ENCODE measurements at places on chromosomes 6 and 20.

- no peak for DNase-seq
These were observed 3.1 kb downstream of the SLC23A2 start for GRCh38 chr20:4998160-4998651.

DNA sequence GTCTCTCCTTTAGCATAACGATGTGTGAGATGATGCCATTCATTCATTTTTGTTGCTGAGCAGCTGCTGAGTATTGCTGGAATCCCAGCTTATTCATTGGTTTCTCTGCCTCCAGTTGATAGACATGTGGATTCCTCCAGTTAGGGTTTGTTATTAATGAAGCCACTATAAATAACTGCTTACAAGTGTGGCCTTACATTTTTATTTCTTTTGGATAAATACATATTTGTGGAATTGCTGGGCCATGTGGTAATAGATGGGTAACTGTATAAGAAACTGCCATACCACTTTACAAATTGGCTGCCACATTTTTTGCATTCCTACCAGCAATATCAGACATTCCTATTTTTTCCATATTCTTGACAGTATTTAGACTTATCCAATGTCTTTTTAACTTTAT, 2.6 kb upstream of the HLA-B start:
- no peak for DNase-seq

DNA sequence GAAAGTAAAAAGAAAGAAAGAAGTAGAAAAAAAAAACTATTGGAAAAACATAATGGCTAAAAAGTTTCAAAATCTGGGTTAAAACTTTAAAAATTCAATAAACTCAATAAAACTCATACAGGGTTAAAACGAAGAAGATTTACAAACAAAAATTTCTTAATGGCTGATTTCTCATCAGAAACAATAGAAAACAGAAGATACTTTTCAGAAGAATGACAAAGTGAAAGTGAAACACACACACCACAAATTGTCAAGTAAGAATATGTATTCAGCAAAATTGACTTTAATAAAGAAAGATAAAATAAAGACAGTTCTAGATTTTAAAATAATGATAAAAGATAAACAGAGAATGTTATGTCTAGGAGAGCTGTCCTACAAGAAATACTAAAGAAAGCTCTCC, 618.9 kb upstream of the GJE1 start:
- DNase-seq = no peak

DNA sequence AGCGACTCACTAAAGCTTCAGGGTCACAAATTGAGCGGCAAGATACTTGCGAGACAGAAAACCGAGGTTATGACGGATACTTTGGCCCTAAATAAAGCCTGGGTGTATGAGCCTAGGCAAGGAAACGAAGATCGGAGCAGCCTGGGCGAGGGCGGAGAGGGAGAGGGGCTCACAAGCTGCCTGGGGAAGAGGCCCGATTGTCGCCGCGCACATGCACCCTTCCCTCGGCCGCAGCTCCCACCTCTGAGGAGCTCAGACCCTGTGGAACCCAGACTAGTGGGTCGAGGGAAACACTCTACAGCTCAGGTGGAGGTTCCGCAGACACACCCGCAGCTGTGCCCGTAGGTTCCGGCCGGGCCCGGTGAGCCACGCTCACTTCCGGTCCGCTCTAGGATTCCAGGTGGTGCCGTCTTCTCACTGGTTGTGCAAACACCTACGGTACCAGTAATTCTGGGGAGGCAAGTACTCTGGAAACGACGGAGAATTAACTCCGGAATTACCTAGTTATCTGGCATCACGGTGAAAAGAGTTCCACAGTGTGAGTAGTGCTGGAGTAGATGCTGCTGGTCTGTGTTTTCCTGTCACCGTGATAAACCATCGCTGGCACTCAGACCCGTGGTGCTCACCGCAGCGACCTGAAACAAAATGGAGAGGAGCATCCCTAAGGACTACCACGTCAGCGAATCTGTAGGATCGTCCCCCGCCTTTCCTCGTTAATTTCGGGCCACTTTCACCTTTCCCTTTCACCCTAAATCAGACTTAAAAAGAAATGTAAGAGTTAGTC, 61.5 kb downstream of the GPX5 start:
- DNase-seq = peak; percentile 91

- no peak for DNase-seq
These were observed 169.0 kb downstream of the FOXC1 start for GRCh38 chr6:1778686-1779235.

DNA sequence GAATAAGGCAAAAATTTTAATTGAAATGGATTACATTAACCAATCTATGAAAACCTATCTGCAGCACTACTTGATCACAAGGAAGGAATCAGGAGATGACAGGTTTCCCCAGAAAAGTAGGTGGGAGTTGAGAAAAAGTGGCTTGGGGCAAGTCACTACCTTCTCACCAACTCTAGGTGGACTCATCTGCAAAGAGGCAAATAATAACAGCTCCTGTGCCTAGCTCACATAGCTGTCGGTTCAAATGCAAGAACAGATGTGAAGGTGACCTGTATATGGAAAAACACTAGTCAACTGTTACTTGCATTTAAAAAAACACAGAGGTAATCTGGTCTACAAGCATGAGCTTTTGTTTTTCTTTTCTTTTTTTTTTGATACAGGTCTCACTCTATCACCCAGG, 67.2 kb downstream of the POPDC3 start:
- DNase-seq = no peak

DNA sequence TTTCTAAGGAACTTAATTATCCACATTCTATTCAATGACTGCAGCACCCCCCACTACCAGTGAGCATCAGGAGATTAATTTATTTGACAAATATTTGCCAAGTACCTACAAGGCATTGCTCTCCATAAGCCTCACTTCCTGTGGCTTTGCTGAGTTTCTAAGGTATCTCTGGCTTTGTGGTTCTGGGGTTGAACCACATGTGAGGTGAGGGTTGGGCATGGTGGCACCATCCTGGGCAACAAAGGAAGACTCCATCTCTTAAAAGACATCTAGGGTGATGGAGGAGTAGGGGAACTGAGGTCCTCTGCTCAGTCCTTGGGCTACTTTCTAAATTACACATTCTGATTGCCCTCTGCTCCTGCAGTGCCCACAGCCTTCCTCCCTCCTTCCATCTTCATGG, 25.5 kb upstream of the WFDC2 start:
- no peak for DNase-seq

GRCh38 chr6:123211777-123212545, 215.9 kb downstream of the CLVS2 start:
- DNase-seq = no peak

- DNase-seq = no peak
These were observed 7.8 kb upstream of the BPIFB1 start for GRCh38 chr20:33275215-33275614.

- DNase-seq = no peak
These were observed 57.9 kb downstream of the SESN1 start for GRCh38 chr6:109036574-109037294.

GRCh38 chr6:82750556-82750955, 315.1 kb downstream of the UBE3D start:
- DNase-seq = no peak

- no peak for DNase-seq
These were observed 14.3 kb downstream of the LYRM4 start for GRCh38 chr6:5246141-5247097.

DNA sequence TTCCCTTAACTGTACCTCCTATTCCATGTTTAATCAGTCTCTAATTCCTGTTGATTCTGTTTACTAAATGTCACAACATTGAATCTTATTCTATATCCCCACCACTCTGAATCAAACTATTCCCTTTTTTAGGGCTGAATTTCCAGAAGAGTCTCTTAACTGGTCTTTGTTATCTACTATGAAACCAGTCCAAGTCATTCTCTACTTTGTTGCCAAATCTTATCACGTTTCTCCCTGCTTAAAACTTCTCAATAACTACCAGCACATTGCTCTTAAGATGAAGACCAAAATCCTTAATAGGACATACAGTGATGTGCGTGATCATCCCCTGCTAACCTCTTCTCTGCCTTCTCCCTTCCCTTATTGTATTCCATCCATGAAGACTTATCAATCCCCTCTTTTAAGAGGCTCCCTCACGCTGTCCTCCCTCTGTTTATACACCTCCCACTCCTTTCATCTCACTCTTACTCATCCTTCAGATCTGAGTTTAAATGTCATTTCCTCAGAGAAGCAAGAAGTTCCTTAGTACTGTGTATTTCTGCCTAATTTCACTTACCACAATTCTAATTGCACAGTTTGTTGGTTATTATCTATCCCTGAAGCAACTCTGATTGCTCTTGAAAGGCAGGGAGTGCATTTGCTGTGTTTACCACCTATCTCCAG, 143.0 kb upstream of the AHI1 start:
- DNase-seq = no peak

- no peak for DNase-seq
These were observed 92.0 kb downstream of the LY86 start for GRCh38 chr6:6680526-6680925.

GRCh38 chr6:142851601-142852000, 93.4 kb downstream of the HIVEP2 start:
- DNase-seq = no peak

GRCh38 chr20:48282591-48283228, 497.4 kb upstream of the SULF2 start:
- DNase-seq = no peak

- no peak for DNase-seq
These were observed 164.4 kb downstream of the CDKAL1 start for GRCh38 chr6:20698675-20699074.

DNA sequence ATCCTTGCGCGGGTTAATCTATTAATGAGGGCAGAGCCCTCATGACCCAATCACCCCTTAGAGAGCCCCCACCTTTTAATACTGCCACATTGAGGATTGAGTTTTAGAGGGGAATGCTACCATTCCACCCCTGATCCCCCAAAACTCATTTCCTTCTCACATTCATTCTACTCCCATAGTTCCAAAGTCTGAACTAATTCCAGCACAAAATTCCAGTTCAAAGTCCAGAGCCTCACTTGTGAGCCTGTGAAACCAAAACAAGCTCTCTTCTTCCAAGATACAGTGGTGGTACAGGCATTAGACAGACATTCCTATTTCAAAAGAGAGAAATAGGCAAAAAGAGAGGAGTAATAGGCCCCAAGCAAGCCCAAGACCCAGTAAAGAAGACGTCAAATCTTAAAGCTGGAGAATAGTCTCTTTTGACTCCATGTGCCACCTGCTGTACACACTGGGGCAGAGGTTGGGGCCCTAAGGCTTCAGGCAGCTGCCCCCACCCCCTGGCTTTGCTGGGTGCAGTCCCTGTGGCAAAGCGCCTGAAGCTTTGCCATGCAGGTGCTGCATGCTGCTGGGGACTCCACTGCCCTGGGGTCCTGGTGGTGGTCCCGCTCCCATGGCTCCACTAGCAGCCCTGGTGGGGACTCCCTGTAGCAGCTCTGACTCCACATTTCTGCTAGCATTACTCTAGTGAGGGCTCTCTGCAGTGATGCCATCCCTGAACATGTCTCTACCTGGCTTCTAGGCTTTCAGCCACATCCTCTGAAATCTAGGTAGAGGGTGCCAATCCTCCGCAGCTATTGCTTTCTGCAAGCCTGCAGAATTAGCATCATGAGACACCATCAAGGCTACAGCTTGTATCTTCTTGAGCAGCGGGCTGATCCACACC, 41.3 kb downstream of the RSPH3 start:
- no peak for DNase-seq

DNA sequence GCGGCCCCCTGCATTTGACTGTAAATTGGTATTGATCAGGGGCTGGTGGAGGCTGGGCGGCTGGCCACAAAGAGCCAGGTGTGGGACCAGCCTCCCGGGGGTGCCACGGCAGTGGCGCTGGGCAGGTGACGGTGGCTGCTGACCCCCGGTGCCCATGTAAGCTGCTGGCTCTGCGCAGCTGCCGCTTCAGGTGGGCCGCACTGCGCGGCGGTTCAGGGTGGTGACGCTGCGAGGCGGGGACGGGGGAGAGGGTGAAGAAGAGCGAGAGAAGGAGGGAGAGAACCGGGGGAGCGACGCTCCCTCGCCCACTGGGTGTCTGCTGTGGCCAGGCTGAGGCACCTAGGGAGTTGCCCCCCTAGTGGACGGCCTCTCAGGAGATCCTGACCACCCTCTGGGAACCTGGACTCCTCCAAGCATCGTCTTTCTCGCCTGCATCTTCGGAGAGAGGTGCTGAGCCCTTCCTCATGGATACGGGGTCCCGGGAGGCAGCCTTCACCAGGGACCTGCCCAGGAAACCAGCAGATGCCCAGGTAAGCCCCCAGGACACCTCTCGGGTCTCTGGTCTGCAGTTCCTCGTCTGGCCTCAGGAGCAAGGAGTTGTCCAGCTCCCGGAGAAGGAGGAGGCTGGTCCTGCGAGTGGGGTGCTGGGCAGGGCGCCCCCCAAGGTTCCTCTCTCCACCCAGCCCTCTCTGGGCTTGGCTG, 77.5 kb upstream of the GATA5 start:
- DNase-seq = no peak

- no peak for DNase-seq
These were observed 227.2 kb downstream of the TMEM242 start for GRCh38 chr6:157096105-157096504.

- DNase-seq = no peak
These were observed 94.9 kb upstream of the CEP85L start for GRCh38 chr6:118746145-118746824.

- no peak for DNase-seq
These were observed 75.3 kb upstream of the MRAP2 start for GRCh38 chr6:83958241-83958685.

- no peak for DNase-seq
These were observed 11.0 kb downstream of the TTBK1 start for GRCh38 chr6:43254138-43254817.

DNA sequence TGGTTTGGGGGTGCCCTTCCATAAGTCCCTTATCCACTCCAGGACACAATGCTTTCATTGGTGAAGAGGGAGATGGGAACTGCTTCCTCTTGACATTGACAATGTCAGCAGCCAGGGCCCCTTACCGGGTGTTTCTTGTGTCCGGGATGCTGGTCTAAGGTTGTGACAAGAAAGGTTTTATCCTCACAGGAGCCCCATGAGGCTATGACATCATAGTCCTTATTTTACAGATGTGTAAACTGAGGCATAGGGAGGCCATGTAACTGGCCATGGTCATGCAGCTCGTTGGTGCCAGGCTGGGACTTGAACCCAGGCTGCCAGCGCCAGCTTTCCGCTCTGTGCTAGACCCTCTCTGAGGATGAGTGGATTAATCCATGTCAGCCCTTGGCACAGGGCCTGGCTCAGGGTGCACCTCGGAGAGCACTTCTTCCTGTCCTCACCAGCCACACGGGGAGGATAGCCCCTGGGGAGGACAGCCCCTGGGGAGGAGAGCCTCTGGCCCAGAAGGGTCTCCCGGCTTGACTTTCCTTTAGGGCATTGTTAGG, 157.3 kb downstream of the SYCP2 start:
- no peak for DNase-seq

DNA sequence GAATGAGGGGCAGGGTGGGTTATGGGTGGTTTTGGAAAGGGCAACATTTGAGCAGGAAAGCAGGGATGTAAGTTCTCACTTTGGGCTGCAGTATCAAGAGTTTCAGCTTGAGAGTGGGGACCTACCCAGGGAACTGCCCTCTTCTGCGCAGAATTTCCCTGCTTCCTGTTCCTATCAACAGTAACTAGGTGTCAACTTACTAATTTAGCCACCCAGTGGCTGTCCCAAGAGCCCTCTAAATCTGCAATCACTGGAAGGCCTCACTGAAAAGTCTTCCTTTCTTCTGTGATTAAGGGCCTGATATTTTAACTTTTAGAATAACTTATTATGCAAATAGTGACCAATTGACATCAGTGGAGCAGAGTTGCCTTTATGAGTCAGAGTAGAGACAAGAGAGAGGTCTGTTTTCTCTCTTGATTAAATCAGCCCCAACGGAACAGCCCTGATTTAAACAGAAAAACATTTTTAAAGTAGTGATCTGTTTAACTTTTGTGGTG, 118.2 kb upstream of the RIPOR2 start:
- DNase-seq = no peak

Measured in SHP77 treated with DMSO at 0.1 percent for 48 hours (cell line).